ENCODE measurements at places on chromosomes 2 and 18.
A peak's percentile ranks its signal among the peaks of the same experiment; 100 is the strongest.

- no peak for DNase-seq
These were observed 176.2 kb upstream of the ZC3H15 start for GRCh38 chr2:186309901-186310300.

- DNase-seq = no peak
These were observed 109.4 kb upstream of the SERTAD2 start for GRCh38 chr2:64763126-64763525.

- peak; percentile 61 for DNase-seq
These were observed at the start of the genes COL4A3 and COL4A4 for GRCh38 chr2:227163998-227164762. Gene COL4A3 (plus strand): TSS chr2:227164624. CDS start chr2:227164727, 103 bp downstream. Gene COL4A4 (minus strand): TSS chr2:227164205. CDS start chr2:227147483, 16,722 bp downstream.

DNA sequence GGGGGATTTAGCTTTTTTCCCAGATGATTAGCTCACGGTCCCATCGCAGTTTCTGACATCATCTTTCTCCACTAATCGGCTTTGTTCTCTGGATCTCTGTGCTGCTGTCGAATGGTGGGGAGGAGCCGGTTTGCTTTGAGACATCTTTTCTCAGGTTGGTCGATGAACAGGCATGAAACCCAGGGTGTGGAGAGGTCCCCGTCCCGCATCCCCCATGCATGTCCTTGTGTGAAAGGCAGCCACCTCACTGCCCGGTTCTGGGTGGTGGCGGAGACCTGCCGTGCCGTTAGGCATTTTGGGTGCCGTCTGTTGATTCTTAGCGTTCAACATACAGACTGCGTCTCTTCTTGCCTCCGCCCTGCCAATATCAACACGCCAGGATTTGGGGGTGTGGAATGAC is 57.8 kb downstream of the CTDP1 start:
- no peak for DNase-seq

DNA sequence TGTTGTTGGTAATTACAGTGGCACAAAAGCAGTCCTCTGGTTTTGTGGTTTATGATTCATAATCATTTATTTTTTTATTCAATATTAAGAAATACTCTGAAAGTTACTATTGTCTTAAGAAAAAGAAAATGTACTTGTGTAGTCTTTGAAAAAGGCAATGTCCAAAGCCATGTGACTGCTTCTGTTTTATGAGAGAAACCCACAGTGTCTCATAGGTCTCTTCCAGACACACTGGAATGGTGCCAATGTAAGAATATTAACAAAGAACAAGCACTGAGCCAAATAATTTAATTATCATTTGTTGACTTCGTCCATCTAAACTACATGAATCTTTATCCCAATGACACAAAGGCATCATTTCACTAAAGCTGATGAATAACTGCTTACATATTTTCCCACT is 62.5 kb downstream of the RPRM start:
- DNase-seq = no peak

- DNase-seq = no peak
These were observed 95.7 kb downstream of the BIRC6 start for GRCh38 chr2:32452338-32453064.

DNA sequence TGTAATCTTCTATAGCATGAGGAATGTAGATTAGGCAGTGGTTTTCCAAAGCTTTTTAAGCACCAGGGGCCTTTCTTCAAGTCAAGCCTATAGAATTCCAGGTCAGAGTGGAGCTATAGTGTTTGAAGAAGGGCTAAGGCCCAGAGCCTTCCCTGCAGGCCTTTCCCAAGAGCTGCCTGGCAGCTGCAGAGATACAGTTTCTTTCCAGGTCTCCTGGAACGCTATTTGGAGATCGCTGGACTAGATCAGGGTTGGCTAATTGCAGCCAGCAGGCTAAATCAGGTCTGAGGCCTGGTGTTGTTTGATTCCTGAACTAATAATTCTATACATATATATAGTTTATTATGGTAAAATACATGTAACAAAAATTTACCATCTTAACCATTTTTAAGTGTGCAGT is 319.0 kb upstream of the SPRED2 start:
- no peak for DNase-seq

DNA sequence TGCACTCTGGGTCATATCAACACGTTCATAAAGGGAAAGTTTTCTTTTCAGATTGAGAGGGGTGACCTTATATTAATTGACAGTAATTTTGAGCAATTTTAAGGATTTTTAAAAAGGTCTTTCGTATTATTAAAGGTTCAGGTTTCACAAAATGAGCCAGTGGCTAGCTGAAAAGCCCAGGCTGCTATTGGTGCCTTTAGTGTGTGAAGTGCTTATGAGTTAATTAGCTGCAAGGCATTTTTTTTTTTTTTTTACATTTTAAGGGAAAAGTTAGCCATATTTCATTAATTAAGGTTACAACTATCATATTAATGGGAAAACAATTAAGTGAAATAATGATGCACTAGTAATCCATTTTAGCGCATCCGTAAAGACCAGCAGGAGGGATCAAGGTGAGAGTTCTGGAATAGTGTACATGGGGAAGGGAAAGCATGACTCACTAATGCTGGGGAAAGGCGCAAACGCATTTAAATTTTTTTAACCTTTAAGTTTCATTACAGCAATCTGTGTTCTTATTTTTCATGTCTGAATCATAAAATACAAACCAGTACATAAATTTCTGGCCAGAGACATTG is 200.0 kb downstream of the ZNF407 start:
- no peak for DNase-seq

GRCh38 chr18:63817441-63818051 is 42.3 kb downstream of the SERPINB7 start:
- no peak for DNase-seq

DNA sequence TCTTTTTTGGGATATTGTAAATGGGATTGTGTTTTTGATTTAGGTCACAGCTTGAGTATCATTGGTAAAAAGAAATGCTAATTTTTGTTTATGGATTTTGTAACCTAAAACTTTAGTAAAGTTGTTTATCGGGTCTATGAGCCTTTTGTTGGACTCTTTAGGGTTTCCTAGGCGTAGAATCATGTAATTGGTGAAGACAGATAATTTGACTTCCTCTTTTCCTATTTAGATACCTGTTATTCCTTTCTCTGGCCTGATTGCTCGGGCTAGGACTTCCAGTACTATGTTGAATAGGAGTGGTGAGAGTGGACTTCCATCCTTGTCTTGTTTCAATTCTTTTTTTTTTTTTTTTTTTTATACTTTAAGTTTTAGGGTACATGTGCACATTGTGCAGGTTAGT is 149.0 kb downstream of the QPCT start:
- no peak for DNase-seq

DNA sequence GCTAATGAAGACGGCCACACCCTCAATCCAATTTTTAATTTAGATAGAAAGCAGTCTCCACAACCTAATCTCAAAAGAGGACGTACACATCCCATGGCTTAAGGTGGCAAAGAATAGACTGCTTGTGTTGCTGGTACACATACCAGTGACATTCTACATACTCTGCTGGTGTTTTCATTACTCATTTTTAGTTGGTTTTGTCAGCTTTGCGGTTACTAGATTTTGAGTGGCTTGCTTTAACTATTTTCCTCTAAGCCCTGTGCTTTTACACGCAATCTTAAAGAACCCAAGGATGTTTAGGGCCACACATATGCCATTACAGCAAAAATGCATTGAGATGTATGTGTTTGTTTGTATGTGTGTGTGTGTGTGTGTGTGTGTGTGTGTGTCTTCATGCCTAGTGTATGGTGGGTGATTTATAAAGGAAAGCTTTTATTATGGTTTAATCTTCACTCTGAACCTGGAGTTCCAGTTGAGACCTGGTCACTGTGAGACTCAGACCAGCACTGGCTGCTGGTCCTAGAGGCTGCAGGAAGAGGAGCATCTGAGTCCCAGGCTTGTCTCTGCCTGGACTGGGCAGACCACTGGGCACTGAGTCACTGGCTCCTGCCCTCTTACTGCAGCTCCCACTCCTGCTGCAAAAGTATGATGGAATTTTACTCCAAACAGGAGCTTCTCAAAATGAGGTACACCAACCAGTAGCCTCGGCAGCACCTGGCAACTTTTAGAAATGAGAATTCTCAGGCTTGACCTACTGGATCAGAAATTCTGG is 415.9 kb downstream of the NBAS start:
- no peak for DNase-seq

- no peak for DNase-seq
These were observed 13.1 kb downstream of the ZAP70 start for GRCh38 chr2:97726261-97727064.

DNA sequence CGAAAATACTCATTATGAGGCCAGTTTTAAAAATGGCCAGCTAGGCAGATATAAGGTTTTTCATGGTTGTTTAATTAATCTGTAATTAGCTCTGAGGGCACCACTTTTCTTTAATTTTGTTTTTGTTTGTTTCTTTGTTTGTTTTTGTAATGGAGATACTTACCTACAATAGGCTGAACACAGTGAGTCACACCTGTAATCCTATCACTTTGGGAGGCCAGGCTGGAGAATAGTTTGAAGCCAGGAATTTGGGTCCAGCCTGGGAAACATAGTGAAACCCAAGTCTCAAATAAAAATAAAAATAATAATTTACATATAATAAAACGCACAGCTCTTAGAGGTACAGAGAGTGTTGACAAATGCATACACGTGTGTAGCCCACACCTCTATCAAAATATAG is 56.8 kb upstream of the MSH2 start:
- no peak for DNase-seq

- no peak for DNase-seq
These were observed 1579.7 kb upstream of the SLC39A10 start for GRCh38 chr2:194077366-194077765.

DNA sequence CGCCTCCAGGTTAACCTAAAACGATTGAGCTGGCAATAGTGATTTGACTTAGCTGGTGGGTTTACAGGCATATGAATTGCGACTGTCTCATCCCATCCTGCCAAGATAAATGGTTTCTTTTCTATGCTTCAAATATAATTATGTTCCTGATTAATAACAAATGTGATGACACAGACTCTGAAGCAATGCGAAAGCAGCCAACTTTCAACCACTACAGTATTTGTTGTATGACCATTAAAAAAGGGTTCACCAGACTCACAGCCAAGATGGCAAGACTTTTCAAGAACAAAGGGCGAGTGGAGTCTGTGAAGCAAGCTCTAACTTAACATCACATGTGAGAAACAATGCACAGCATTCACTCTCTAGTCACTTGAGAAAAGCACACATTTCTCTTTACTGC is 186.6 kb downstream of the PID1 start:
- no peak for DNase-seq

GRCh38 chr2:7169593-7169992 is 252.4 kb downstream of the RNF144A start:
- DNase-seq = no peak

Data from ureter (tissue), 1 donor.